Motor neuron (in vitro differentiated cells): ENCODE measurements at places on chromosomes 5 and 9.

DNA sequence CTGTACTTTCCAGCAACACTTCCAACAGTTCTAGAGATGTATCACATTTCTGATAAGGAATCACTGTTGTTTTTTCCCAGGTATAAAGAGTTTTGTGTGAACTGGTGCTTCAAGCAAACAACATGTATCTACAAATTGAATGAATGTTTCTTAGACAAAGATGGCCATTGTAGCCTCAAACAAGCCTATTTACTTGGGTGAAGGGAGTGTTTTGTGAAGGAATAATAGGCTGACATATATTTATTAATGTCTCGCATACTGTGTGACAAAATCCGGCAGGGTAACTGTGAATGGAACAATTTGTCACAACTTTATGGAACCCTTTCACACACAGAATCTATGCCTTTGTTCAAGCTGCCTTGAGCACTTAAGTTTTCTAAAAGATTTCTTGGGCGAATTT, 24.8 kb upstream of the DAB2 start:
- ATAC-seq = no peak

- ATAC-seq = no peak
Observed at GRCh38 chr9:36676091-36676490, 103.4 kb downstream of the MELK start.

GRCh38 chr5:149024477-149024876, 38.4 kb downstream of the SH3TC2 start:
- no peak for ATAC-seq

GRCh38 chr9:125757834-125758233, 10.7 kb downstream of the PBX3 start:
- no peak for ATAC-seq

GRCh38 chr5:133658327-133658726, 46.0 kb upstream of the FSTL4 start:
- no peak for ATAC-seq

DNA sequence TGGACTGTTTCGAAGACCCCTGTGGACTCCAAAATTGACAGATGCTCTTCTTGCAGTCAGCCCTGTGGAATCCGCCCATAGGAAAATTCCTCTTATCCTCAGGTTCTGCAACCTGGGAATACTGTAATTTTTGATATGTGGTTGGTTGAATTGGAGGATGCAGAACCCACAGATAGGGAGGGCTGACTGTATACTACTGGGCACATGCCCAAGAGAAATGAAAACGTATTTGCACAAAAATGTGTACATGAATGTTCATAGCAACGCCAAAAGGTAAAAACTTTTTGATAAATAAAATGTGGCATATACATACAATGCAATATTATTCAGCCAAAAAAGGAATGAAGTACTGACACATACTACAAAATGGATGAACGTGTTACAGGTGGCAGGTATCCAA, 1.9 kb upstream of the SNAPC3 start:
- no peak for ATAC-seq

DNA sequence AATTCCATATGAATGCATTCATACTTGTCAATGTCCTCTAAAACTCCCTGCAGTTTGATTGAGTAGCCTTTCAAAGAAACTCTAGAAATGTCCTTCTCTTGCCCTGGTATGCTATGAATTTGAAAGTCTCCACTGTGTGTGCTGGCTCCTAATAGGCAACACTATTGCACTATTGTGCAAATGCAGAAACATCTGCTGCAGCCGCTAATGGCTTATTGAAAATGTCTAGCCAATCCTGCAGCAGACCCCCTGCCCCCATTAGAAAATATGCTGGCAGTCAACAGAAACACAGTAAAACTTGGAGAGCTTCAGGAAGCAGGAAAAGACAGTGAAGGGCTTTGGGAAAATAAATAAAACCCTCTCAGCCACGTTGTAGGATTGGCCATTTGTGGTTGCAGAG, 87.3 kb upstream of the GRAMD2B start:
- peak; percentile 34 for ATAC-seq

GRCh38 chr9:95588724-95589588, 72.2 kb upstream of the PTCH1 start:
- no peak for ATAC-seq

DNA sequence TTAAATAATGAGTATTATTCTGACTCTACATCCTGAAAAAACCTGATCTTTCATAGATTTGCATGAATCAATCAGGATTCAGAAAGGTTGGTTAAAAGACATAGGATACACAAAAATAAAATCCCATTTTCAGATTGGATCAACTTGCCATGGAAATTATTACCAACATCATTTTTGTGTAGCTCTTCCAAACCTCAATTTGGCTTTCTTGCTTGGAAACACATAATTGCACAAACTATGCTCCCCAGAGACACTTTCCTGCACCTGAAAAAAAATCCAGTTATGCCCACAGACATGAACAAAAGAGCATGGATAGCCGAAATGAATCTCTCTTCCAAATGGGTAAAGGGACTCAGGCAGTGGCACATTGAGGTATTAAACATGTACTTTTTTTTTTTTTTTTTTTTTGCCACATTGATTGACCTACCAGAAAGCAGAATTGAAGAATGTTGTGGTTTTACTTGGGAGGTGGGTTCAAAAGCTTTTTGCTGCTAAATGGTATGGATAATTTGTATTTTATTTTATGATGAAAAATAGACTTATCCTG, 135.4 kb upstream of the FBN2 start:
- ATAC-seq = no peak

DNA sequence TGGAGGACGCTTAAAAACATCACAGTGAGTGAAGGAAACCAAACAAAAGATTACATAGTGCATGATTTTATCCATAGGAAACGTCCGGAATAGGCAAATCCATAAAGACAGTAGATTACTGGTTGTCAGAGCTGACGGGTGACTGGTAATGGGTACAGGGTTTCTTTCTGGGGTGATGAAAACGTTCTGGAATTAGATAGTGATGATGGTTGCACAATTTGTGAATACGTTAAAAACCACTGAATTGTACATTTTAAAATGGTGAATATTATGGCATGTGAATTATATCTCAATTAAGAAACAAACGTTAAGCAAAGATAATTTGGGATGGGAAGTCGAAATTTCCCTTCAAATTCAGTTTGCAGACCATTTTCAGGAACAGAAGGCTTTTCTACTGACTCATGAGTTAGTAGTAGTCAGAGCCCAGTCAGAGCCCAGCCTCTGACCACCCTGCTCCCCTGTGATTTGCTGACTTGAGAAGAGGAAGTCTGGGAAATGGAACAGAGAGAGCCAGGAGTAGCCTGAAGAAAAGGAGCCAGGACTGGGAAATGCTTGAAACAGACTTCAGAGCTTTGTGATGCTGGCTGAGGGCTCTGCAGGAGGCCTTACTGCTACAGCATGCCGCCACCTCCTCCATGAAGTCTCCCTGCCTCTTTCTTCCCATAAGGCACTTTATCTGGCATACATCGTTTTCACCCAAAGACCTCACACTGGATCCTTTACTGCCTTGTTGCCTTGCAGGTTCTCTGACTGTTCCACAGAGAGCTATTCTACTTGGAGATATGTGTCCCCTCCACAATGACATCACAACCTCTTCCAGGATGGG, 46.4 kb upstream of the CTNNA1 start:
- no peak for ATAC-seq
